Dermis blood vessel endothelial cell (primary cell): ENCODE measurements at places on chromosomes 1 and 21. TPM values are rescaled to one million over a fixed set of nuclear protein-coding genes. Genes with fewer than 3 reads are reported as not detected.

Gene GNG4
- 0.17 and 1.2 TPM in 2 replicates for total RNA-seq

Gene OR6K3
- total RNA-seq: not detected in 2 replicates

Gene TMEM269
- not detected in 2 replicates for total RNA-seq

Gene RIPPLY3
- under 0.01 TPM in 1 of 2 replicates, not detected in the other for total RNA-seq

Gene CD5L
- not detected in 2 replicates for total RNA-seq

Gene RHBDL2
- total RNA-seq: 0.28 and 0.51 TPM in 2 replicates

Gene ERVH48-1
- total RNA-seq: 0.05 TPM in 1 of 2 replicates, not detected in the other

Gene VANGL2
- under 0.01 and 0.05 TPM in 2 replicates for total RNA-seq

Gene TRIM46
- total RNA-seq: 4.1 and 4.7 TPM in 2 replicates

Gene CD34
- 62.4 and 126 TPM in 2 replicates for total RNA-seq

Gene IFI44L
- total RNA-seq: 0.51 and 1.7 TPM in 2 replicates

Gene SLC44A3
- 2.9 and 3.0 TPM in 2 replicates for total RNA-seq

Gene SLC22A15
- 0.17 TPM in 1 of 2 replicates, not detected in the other for total RNA-seq

Gene AGMAT
- total RNA-seq: 0.34 and 1.2 TPM in 2 replicates

Gene ANKRD65
- 0.28 and 0.51 TPM in 2 replicates for total RNA-seq

Gene VHLL
- not detected in 2 replicates for total RNA-seq

Gene ASTN1
- total RNA-seq: not detected in 2 replicates

Gene PRDM16
- not detected in 2 replicates for total RNA-seq

Gene RHOU
- 17.5 and 26.3 TPM in 2 replicates for total RNA-seq

Gene ADAM30
- total RNA-seq: not detected in 2 replicates

Gene MNDA
- total RNA-seq: not detected in 2 replicates

Gene ERG
- total RNA-seq: 88.8 and 98.8 TPM in 2 replicates

Gene MCOLN3
- not detected in 2 replicates for total RNA-seq

Gene ARHGAP30
- not detected in 2 replicates for total RNA-seq
